ENCODE measurements at places on chromosomes 12 and 14. TPM values are rescaled to one million over a fixed set of nuclear protein-coding genes. Genes with fewer than 3 reads are reported as not detected.

DNA sequence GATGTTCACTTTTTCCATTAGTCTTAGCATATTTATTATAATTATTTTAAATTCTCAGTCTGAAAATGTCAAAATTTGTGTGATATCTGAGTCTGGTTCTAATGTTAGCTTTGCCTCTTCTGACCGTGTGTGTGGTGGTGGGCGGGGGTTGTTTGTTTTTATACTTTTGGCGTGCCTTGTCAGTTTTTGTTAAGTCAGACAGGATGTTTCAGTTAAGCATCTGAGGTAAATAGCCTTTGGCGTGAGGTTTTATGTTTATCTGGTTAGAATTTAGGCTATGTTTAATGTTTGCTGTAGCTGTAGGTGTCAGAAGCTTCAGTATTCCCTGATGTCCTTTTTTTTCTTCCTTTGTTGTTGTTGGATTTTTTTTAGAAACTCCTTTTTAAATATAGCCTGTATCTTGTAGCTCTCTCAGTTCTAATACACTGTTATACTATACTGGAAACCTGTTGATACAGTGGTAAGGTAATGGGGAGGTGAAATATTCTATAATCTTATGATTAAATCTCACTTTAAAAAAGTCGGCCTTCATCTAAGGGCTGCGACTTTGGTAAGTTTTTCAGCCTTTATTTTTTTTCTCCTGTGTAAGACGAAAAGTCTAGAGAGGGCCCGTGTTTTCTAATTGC is 111.6 kb downstream of the SCAF11 start:
- DNase-seq: no peak

FGD4 gene
- total RNA-seq: 14.9 TPM

DNA sequence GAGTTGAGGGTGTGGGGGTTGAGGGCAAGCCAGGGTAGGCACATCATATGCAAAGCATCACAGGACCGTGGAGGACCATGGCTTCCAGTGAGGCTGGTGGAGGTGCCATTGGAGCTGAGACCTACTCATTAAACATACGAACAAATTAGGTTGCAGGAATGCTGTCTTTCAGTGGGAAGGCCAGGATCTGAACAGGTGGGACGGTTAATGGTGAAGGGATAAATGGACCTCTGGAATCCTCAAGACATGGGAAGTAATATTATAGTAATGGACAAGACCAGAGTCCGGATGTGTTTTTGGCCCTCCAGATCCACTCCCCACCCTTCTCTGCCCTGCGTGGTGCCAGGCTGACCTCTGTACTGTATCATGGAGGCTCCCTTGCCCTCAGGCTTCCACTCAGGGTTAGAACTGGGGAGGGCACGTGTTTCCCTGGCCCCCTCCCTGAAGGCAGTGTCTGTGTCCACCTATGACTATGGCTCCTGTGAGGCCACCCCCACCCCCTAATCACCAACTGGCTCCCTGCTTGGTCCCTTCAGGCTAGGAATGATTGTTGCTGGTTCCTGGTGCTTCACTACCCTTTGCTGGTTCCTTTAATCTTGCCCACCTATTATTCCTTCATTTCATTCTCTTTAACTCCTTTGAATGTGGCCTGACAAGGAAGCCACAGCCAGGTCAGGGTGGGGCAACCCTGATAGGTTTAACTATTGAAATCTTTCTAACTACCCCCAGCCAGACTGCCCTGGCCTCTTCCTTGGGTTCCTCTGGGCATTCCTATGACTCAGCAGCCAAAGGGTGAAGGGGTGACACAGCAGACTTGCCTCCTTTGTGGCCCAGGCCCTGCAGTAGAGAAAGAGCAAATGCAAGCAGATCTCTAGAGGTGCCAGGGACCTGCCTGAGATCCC is 10.7 kb downstream of the DHRS2 start:
- DNase-seq: no peak

GRCh38 chr14:79295385-79295784 is 915.9 kb downstream of the DIO2 start:
- DNase-seq: no peak

DNA sequence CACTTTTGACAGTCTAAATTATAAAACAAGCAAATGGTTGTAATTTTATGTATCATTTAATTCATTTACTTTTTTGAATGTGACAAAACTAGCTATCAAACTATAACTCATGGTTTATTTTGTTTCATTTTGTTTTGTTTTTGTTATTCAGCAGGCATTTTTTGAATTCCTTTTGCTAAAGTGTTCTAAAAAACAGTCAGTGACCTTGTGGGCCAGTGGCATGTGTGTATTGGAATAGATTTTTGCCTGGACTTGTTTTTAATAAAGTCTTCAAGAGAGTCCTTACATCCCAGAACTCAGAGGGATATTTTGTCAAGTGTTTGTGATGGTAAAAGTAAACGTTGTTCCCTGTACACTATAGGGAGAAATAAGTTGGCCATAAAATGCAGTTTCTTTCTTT is 369.7 kb upstream of the SYT1 start:
- DNase-seq: no peak

DNA sequence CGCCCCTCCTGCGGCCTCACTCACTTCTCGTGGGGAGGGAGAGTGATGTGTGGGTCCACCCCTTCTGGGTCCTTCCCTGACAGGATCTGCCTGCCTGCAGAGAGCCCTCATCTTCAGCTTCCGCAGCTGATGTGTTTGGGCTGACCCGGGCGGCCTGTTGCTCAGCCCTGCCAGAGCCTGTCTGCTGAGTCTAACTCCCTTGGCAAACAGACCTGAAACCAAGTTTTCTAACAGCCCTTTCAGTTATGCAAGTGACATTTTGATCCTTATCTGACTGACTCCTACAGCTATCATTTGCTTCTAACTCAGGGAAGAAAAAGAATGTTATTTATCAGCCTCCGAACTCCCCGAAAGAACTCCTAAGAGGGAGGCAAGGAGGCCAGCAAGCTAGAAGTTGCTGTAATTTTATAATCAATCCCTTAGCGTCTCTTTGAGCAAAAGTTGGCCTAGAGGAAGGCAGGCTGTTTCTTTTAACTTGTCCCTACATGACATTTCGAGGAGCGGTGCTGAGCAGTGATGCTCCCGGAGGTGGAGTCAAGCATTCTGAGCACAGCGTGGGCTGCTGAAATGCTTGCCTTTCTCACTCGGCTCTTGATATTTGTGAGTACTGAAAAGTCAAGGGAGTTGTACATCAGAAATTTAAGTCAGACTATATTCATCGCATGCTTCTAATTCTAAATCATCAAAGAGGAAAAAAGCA is 31.5 kb upstream of the CACNA2D4 start:
- DNase-seq: no peak

DNA sequence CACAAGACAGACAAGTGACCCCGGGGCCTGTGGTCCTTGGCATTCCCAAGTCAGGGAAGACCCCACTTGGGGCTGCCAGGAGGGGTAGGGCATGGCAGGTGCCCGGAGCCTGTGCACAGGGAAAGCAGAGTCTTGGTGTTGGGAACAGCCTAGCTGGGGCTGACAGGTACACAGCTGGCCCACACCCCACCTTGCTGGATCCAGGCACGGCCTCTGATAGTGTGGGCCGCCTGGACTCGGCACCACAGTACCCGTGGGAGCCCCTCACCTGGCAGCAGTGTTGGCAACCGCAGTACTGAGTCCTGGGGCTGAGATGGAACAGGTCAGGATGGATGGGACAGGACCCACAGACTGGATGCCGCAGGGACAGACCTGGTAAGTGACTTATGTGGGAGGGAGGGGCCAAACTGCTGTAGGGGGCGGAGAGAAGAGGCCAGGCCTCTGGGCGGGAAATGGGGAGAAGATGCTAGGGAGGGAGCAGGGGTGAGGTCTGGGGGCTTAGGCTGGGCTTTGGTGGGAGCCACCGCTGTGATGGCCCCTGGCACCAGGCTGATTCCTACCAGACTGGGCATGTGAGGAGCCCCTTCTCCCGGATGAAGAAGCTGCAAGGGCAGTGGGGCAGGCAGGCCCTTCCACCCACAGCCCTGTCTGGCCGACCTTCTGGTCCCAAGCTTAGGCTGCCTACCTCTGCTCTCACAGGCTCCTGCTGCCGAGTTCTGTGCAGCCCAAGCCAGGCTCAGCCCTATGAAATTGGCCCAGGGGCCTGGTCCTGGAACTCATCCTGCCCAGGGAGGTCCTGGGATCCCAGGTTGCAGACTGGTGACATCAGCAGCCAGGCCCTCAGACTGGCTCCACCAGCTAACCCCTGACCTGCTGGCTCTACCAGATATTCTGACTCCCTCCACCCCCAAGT is at the start of gene TGM1:
TSS of gene TGM1 (minus strand) at position 357 of the 913 bp plus-strand sequence. CDS start 825 bp downstream, outside the sequence.
- DNase-seq: no peak

GRCh38 chr12:109587921-109588320 is 14.3 kb downstream of the MVK start:
- no peak for DNase-seq

DNA sequence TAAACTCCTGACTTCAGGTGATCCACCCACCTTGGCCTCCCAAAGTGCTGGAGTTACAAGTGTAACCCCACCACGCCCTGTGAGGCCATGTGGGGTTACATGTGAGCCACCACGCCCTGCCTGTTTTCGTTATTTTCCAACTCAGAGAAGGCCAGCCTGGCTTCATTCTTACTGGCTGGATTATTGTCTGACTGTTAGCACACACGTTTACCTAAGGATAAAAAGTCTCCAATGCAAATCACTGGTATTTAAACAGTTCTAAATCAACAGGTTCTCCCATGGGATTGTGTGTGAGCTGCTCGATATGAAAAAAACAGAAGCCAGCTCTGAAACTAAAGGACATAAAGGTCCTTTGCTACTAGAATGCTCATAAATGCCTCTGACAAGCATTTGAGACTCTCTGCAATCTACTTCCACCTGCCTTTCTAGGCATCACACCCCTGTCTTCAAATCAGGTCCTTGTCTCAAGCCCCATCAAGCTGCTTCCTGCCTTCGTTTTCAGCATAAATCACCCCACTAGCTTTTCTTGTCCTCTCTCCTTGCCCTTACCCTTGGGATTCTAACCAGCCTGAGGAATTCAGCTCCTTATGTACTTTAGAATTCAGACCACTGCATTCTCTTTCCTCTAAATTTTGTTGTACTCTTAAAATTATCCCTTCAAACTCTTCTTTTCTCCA is 265.0 kb downstream of the DUSP6 start:
- DNase-seq: no peak

- DNase-seq: peak; percentile 54
Measured at GRCh38 chr14:70073924-70074566, 114.7 kb downstream of the SLC8A3 start.

PRICKLE1 gene
- total RNA-seq: 0.13 TPM

GRCh38 chr12:14258575-14258940 is 106.9 kb upstream of the ATF7IP start:
- DNase-seq: no peak

- DNase-seq: no peak
Measured at GRCh38 chr12:53887881-53888280, 50.8 kb upstream of the HOXC13 start.

DNA sequence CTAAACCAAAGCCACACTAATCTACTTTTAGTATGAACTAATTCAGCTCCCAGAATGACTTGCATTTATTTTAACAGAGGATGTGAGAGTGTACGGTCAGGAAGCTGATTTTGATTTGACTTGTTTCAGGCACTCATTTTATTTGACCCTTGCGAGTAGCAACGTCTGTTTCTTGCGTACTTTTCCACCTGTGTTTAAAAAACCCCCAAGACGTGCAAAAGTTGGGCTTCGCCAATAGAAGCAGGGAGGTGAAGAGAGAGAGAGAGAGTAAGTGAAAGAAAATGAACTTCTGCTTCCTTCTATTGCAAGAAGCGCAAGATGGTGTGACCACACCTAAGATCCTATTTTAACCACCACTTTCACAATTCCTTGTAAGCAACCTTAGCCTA is 6.7 kb upstream of the SLC15A4 start:
- peak; percentile 81 for DNase-seq

GRCh38 chr14:46988312-46988711 is 336.7 kb upstream of the RPL10L start:
- DNase-seq: no peak

DNA sequence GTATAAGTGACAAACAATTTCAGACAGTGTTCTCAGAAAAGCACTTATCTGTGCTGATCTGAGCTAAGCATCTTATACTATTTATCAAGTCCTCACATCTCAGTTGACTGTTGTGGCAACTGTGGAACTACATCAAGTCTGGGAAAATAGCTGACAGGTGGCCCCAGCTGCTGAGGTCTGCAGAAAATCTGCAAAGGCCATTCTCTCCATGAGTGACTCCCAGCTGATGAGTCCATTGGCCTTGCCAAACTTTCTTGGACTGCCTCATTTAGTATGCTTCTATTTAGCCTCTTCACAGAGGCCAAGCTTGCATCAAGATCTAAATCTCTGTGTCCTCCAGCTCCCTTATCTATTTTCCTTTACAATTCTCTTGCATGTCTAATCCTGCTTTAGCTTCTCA is 174.5 kb upstream of the RBM19 start:
- no peak for DNase-seq

DNA sequence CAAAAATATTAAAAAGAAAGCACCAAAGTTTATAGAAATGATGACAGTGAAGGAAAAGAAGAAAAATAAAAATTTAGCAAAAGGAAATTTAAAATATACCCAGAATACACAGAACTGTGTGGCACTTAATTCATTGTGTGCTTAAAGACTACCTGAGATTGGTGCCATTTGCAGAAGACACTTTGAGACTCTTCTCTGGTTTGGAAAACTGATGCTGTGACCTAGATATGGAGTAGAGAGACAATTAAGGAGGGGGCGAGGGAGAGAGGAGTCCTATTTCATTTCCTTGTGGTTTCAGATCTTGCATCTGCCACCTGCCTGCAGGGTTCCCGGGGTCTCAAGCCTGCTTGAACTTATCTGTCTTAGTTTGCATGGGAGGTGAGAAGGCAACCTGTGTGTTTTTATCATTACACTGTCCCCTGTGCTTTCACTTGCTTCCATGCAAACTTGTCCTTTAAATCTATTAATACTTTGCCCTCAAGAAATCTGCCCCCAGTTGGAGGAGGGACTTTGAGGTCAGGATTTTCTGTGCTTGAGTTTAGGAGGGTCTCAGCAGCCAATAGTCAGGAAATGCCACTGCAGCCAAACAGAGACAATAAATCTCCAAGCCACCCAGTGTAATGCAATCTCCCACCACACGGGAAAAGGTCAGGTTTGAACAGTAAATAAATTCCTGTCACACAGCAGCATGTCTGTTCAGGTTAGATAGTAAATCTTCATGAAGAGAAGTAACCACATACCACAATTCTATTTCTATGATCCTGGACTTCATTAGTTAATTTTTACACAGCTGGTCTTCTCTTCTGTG is 119.4 kb downstream of the CAND1 start:
- peak; percentile 2 for DNase-seq

ATXN7L3B gene
- total RNA-seq: 35.1 TPM

LBHD2 gene
- total RNA-seq: not detected

All from OCI-LY7 (cell line).